ENCODE measurements at places on chromosomes 3 and 15.

DNA sequence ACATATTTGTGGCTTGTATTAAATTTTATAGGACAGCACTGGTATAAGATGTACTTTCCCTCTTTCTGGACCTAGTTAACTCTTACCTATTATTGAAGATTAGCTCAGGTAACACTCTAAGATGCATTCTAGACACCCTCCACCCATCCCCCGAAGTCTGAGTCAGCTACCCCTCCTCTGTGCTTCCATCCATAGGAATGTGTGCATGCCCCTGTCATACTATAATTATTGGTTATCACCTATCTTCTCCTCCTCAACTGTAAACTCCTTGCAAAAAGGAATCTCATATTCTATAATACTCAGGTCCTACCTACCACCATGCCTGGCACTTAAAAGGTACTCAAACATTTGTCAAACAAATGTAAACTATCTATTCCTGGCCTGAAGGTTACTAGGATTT, 3.0 kb downstream of the PEAK1 start:
- DNase-seq = no peak

- no peak for DNase-seq
Observed at GRCh38 chr3:108092501-108092900, 1.7 kb upstream of the CD47 start.

- DNase-seq = peak; percentile 73
Observed at GRCh38 chr3:169041677-169042171, 621.8 kb downstream of the MECOM start.

DNA sequence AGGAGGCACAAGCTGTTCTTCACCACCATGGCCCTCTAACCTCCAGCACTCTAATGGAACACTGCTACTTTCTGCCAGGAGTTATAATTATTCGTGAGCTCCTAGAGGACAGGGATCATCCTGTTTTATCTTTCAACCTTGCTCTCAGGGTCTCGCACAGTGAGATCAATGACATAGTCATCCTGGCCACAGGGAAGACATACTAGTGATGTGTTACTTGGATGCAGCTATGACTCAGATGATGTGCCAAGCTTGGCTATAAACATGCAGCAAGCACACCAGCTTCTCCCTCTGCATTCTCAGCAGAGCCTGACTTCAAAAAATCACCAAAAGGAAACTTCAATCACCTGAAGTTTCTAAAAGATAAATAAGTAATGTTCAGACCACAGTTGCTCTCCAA, 203.8 kb upstream of the HES1 start:
- peak; percentile 40 for DNase-seq

DNA sequence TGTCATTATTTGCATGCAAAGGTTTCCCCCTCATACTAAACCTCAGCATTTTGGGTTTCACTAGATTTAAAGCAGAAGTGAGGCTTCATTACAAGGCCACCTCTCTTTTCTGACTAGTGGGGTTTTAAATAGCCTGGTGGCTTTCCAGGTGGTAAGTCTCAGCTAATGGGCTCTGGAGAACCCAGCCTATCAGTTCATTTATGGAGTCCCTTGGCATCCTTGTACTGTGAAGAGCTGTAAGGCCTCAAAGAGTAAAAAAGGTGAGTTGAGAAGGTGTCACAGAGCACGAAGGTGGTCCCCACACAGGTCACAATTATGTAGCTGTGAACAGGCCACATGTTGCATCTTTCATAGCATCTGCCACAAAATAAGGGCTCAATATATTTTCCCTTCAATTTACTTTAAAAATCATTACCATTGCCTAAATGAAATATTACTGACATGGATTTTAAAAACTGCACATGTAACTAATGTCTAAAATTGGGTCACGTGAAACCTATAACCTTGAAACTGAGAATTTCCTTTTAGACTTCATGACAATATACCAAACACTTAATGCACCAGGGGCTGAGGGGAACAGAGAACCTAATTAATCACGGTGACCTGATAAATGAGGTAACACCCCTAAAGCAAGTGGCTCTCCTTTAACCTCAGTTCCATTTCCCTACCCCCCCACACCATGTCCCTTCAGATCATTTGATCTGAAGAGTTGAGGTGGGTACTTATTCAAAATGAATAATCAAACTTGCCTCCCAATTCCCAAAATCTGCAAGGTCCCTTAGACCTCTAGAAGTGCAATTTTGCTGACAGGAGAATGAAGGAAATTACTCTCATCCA, 1.3 kb downstream of the NGLY1 start:
- no peak for DNase-seq

DNA sequence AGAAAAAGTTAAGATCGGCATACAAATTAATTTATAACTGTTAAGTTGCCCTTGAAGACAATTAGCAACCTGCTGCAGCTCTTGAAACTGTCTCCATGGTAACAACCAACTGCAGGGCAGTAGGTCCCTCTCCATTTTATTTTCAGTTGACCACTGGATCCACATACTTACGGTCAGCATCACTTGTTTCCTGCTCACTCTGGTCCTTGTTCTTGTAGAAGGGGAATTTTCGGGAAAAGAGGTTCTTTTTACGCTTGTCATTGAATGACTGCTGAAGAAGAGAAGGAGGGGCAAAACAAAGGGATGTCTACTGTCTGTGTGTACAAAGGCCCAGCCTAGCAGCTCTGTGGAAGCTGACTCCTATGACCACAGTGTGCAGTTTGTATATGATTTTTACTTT, 46.8 kb upstream of the MELTF start:
- DNase-seq = no peak

- no peak for DNase-seq
Observed at GRCh38 chr3:12816521-12817342, 20.3 kb downstream of the CAND2 start.

- no peak for DNase-seq
Observed at GRCh38 chr3:71806736-71807135, 21.8 kb upstream of the PROK2 start.

DNA sequence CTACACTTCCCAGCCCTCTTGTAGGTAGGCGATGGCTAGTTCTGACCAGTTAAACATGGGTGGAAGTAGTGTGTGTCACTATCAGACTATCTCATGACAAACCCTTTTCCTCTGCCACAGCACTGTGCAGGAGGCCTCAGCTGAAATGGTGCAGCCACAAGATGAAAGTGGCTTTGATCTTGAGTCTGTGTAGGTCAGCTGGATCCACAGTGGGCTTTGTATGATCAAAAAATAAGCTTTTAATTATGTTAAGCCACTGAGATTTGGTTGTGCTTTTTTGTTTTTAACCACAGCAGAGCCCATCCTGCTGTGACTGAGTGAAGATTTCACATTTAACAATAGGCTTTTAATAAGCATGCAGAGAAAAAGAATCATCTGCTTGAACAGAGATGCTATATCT, 19.7 kb downstream of the RCN2 start:
- no peak for DNase-seq

- no peak for DNase-seq
Observed at GRCh38 chr15:87489902-87490665, 766.5 kb downstream of the NTRK3 start.

DNA sequence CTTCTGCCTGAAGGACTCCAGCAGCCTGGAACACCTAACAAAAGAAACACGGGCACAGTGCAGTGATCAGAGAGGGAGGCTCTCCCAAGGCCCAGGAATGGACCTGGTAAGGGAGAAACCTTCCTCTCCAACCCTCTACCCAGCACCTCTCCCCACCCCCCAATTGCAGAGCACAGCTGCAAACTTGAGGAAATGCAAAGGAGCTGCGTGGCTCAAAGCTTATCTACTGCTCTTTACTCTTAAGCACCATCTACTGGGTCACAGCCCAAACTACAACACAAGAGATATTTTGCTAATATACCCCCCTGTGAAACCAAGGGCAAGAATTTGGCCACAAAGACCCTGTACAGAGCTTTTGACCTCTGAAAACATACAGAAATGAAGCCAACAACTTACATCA, 328.3 kb downstream of the OXSM start:
- DNase-seq = no peak

- no peak for DNase-seq
Observed at GRCh38 chr3:128100161-128100560, 23.5 kb downstream of the RUVBL1 start.

GRCh38 chr3:187292631-187293515, 1.3 kb upstream of the MASP1 start:
- peak; percentile 60 for DNase-seq

GRCh38 chr15:26831951-26832350, 34.9 kb upstream of the GABRA5 start:
- DNase-seq = no peak

DNA sequence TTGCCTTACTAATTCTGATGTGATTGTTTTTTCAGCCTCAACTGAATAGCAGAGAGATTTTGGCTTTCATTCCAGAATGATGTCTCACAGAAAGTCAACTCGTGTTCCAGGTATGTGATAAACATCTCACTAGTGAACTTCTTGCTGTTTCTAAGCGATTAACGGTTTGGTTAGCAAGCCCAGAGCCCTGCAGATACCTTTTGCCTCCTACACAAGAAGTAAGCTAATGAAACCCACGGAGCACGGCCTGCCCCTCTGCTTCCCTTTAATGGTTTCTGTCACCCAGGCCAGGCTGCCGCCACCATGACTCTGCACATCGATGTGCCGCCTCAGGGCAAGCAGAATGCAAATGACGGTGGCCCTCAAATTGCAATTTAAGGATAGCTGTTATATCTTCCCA, 155.9 kb upstream of the ICE2 start:
- no peak for DNase-seq

GRCh38 chr3:30241721-30242120, 364.7 kb upstream of the TGFBR2 start:
- peak; percentile 20 for DNase-seq

DNA sequence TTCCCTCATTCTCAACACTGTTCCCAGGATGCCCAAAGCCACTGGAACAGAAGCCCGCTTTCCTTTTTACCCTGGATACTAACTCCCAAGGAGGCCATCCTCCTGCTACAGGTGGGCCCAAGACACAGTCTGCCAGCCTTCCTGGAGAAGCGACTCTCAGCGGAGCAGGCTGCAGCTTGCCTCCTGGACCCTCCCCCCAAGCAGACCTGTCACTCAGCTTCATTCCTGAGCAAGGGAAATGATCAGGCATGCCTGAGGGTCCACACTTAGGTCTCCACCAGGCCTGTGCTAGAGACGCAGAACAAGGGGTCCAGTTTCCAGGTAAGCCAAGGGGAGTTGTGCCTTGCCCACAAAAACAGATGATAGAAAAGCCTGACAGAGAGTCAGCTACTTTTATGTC, 62.8 kb downstream of the SLCO2A1 start:
- no peak for DNase-seq

DNA sequence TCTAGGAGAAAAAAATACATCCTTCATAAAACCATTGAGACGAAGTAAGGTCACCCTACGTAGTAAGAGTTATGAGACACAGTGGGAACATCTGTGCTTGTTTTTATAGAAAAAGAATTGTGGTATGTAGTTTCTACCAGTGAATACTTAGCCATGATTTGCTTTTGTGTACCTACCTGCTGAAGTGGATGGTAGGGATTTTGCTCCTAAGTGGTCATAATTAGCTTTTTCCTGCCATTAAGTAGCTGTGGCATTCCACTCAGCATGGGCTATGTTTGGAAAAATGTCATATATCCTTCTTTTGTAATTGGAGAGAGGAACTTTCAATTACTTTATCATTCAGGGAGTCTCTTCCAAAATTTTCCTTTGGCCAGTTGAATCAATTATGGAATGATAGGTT, 63.7 kb downstream of the CHD2 start:
- no peak for DNase-seq

All from amniotic epithelial cell (primary cell).